ENCODE measurements at places on chromosomes 16 and 17.

GRCh38 chr16:3548445-3548844, 28.8 kb downstream of the NLRC3 start:
- DNase-seq: no peak

GRCh38 chr17:74827800-74828199, 31.9 kb downstream of the GRIN2C start:
- no peak for DNase-seq

DNA sequence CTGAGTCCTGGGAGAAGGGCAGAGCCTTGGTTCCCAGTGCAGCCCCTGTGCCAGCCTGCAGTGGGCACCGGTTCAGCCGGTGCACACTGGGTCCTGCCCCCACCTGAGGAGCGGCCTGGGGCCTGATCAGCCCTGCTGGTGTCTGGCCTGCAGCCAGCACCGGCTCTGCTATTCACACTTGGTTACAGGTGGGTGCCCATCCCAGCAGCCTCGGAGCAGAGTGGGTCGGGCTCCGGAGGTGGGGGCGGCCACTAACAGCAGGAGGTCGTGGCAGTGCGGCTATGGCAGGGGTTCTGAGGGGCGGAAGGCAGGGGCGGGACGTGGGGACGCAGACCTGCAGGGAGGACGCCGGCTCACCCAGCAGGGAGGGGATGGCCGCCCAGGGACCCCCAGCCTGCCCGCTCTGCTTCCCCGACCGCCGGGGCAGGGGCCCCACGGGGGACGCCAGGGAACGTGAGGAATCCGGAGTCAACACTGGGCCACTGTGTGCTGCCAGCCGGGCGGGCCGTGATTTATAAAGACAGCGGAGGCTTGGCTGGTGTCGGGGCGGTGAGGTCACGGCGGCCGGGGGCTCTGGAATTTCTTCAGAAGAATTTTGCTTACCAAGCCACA, 20.3 kb downstream of the METRNL start:
- DNase-seq: peak; percentile 69

DNA sequence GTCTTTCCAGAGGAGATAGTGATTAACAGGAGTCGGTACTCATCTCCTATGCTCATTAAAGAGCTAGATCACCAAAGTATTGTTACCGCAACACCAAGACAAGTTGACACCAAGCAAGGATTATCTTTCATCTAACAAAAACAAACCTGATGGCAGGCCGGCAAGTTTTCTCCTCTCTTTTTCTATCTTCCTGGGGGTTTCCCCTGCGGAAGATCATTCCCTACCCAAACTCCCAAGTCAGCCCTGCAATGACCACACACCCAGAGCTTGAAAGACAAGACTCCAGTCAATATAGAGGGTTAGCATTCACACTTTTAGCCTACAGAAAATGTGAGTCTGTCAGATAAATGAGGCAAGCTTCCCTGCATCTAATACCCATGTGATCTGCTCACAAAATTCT, 312.1 kb downstream of the SOX9 start:
- DNase-seq: no peak

GRCh38 chr16:14400285-14400977, 229.6 kb downstream of the PARN start:
- DNase-seq: no peak

GRCh38 chr17:50268743-50269275, 5.5 kb upstream of the TMEM92 start:
- peak; percentile 48 for DNase-seq

- peak; percentile 81 for DNase-seq
These were observed 81.1 kb upstream of the DNAH17 start for GRCh38 chr17:78658281-78658785.

DNA sequence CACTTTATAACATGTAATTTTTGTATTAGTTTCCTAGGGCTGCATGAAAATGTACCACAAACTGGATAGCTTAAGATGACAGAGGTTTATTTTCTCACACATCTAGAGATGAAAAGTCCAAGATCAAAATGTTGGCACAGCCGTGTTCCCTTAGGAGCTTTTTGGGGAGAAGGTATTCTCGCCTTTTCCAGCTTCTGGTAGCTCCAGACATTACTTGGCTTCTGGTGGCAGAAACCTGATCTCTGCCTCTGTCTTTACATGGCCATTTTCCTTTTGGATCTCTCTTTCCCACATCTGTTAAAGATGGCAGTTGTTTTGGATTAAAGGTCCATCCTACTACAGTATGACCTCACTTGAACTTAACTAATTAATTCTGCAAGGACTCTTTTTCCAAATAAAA, 885.7 kb upstream of the CDH8 start:
- no peak for DNase-seq

GRCh38 chr17:74493331-74493833, 26.9 kb downstream of the CD300A start:
- DNase-seq: peak; percentile 32

GRCh38 chr17:50191359-50192143, 9.9 kb downstream of the COL1A1 start:
- DNase-seq: peak; percentile 39

DNA sequence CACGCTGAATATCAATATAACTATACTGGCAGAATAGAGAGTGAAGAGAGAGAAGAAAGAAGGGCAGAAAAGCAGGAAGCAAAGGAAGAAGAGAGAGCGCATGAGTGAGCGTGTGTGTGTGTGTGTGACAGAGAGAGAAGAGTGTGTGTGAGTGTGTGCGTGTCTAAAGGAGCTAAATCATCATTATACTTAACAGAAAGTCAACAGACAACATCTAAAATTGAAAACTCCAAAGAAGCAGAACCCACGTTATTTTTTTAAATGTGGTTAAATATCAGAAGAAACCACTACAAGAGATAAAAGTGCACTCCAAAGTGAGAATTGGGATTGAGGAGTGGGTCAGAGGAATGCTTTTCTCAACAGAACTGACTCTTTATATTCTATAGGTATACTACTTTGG, 77.2 kb downstream of the BRIP1 start:
- no peak for DNase-seq

DNA sequence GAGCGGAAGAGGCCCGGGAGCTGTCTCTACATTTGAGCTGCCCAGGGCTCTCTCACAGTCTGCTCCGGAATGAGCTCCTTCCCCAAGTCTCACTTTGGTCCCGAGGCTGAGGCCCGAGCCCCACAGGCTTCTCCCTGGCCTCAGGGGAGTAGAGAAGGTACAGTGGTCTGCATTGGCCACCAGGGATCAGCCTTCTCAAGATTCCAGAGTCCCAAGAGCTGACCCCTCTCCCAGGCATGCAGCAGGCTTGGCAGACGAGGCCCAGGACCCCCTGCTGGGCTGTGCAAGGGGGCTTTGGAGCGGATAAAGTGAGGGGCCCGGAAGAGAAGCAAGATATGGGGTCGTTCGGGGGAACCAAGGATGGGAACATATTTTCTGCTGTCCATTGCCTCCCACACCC, 3.1 kb downstream of the PRSS27 start:
- no peak for DNase-seq

DNA sequence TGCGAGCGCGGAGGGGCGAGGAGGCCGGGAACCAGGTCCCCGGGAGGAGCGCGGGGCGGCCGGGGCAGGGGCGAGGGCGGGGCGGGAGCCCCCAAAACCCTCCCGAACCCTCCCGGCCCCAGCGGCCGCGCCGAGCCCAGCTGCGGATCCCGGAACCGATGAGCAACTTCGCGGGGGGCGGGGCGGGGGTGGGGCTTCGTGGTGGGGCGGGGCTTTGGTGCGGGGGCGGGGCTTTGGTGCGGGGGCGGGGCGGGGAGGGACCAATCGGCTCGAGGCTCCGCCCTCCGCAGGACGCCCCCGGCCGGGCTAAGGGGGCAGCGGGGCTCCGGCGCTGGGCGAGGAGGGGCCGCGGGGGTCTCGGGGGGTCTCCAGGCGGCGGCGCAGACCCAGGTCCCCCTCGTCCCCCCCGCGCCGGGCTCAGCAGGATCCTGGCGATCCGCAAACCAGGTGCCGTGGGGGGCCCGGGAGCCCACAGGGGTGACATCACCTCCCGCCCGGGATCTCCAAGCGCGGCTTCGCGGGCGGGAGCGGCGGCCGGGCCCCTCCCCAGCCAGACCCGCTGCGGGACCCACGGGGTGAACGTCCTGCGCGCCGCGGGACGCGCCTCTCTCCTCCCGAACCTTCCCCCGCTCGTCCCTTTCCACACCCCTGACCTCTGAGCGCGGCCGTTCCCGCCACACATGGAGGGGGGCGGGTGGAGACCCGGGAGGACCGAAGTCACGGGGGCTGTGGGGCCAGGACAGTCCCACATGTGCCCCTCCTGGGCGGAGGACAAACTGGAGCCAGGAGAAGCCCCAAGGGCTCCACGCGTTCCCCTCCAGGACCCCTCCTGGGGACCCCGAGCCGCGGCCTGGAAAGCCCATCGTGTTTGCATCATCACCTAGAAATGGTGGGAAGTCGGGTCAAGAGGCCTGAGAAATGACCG, at the start of gene ABR:
ABR (minus strand) TSS at position 164 of the 925 bp plus-strand sequence. CDS start 254 bp downstream, outside the sequence.
- no peak for DNase-seq

DNA sequence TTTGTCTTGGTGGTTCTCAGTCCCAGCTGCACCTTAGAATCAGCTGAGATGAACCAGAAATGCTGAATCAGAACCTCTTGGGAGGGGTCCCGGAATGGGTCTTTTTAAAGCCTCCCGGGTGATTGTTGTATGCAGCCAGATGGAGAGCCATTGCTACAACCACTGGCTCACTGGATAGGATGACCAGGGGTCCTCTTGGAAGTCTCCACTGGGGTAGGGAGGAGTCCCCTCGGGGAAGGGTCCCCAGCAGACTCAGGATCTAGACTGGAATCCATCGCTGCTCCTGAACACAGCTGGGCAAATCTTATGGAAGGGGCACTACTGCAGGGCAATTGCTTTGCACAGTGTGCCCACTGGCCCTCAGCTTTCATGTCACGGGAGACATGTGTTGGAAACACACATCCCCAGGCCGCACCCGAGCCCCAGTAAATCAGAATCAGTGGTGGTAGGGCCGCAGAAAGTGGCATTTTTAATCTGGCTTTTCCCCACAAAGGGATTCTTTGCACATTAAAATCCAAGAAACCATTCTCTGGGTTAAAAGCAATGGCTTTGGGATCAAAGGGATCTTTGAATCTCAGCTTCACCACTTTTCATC, 117.3 kb downstream of the IRX5 start:
- no peak for DNase-seq

GRCh38 chr17:48129981-48130380, 22.4 kb downstream of the SNX11 start:
- DNase-seq: no peak

- DNase-seq: no peak
These were observed 18.0 kb downstream of the SLC47A1 start for GRCh38 chr17:19551591-19552148.

DNA sequence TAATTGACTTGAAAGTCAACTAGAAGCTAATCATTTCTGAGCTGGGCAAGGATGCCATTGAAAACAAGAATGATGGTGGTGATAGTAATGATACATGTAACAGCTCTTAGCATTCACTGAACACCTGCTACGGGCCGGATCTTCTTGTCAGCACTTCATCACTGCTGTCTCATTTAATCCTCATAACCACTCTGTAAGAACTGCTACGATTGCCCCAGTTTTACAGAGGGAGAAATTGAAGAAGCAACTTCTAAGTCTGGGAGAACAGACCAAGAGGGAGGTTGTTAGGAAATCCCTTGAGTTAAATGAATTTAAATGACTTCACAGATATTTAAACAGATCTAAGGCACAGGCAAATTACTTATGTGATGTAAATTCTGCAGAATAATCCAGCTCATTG, 7.0 kb upstream of the GAN start:
- DNase-seq: no peak

DNA sequence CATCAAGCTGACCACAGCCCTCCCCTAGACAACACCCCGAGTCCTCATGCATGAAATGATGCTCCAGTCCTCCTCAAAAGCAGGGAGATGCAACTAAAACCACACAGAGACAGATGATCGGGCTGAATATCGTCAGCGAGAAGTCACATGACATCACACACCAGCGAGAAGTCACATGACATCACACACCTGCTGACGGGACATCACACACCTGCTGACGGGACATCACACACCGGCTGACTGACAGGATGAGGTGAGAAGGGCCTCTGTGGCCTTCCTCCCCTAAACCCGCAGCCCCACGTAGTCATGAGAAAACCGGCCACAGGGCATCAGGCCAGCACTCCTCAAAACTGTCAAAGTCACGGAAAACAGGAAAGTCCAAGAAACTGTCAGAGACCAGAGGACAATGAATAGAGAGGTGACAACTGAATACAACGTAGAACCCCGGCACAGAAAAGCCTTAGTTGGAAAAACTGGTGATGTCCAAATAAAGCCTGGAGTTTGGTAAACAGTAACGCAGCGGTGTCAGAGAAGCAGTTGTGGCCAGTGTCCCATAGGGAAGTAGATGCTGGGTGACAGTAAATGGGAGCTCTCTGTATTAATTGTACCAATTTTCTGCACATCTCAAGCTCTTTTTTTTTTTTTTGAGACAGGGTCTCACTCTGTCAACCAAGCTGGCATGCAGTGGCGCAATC, 14.3 kb downstream of the LITAF start:
- no peak for DNase-seq

All from astrocyte of the spinal cord (primary cell).